ENCODE measurements at places on chromosomes 16 and 17. TPM values are rescaled to one million over a fixed set of nuclear protein-coding genes. Genes with fewer than 3 reads are reported as not detected.

The ARMC7 gene
- total RNA-seq = 6.1 TPM

The C1QL1 gene
- 0.40 TPM for total RNA-seq

The SLC12A4 gene
- total RNA-seq = 22.6 TPM

The RGS11 gene
- 0.37 TPM for total RNA-seq

- H3K36me3 ChIP-seq = no peaks in the 10 kb centered on the region
- no peak overlapping the region for H3K27ac ChIP-seq
- H3K27me3 ChIP-seq = no peaks in the 10 kb centered on the region
- no peak overlapping the region for H3K4me3 ChIP-seq
Measured at GRCh38 chr16:62137996-62138395, 101.8 kb upstream of the CDH8 start.

- H3K36me3 ChIP-seq = no peaks in the 10 kb centered on the region
- no peaks in the 10 kb centered on the region for H3K27me3 ChIP-seq
- H3K27ac ChIP-seq = no peak overlapping the region
- no peak overlapping the region for H3K4me3 ChIP-seq
- no peak for DNase-seq
Measured at GRCh38 chr16:72284042-72284789, 112.3 kb upstream of the PMFBP1 start.

- no peak for DNase-seq
- H3K27me3 ChIP-seq = no peaks in the 10 kb centered on the region
- no peaks in the 10 kb centered on the region for H3K4me1 ChIP-seq
- no peak overlapping the region for H3K27ac ChIP-seq
- no peaks in the 10 kb centered on the region for H3K36me3 ChIP-seq
- H3K4me3 ChIP-seq = no peak overlapping the region
Measured at GRCh38 chr16:58230259-58230658, 32.4 kb upstream of the CSNK2A2 start.

DNA sequence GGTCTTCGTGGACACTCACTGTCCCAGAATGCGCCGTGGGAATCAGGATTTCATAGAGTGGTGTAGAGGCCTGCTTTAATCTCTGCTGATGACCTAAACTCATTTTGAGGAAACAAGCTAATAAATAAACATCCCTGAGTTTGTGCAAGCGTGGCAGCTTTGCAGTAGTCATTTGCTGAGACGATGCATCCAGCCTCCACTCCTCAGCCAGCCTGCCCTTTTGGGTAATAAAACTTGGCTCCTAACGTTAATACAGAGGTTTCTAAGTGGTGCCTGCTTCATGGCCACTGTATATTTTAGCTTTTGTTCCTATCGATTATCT lies 1.3 kb downstream of the DGKE start:
- H3K27me3 ChIP-seq = no peaks in the 10 kb centered on the region
- no peaks in the 10 kb centered on the region for H3K36me3 ChIP-seq
- H3K4me3 ChIP-seq = peak overlapping the region; percentile 64
- H3K27ac ChIP-seq = peak overlapping the region; percentile 44
- H3K4me1 ChIP-seq = no peaks in the 10 kb centered on the region

DNA sequence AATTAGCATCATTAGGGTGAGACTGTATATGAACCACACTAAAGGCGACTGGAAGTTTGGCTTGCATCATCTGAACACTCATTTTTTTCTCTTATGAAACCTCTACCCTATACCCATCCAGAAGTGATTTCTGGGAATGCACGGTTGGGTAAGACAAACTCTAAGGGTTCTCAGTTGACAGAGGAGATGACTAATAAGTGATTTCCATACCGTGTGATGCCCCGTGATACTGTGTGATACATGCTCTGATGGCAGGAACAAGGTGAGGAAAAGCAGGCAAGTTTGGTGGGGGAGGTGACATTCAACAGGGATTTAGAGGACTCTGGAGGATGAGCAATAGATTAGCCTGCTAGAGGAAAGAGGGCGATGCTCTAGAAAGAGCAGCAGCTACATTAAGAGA lies 156.4 kb upstream of the CCL2 start:
- H3K4me1 ChIP-seq = no peaks in the 10 kb centered on the region
- H3K27ac ChIP-seq = no peak overlapping the region
- H3K4me3 ChIP-seq = no peak overlapping the region

DNA sequence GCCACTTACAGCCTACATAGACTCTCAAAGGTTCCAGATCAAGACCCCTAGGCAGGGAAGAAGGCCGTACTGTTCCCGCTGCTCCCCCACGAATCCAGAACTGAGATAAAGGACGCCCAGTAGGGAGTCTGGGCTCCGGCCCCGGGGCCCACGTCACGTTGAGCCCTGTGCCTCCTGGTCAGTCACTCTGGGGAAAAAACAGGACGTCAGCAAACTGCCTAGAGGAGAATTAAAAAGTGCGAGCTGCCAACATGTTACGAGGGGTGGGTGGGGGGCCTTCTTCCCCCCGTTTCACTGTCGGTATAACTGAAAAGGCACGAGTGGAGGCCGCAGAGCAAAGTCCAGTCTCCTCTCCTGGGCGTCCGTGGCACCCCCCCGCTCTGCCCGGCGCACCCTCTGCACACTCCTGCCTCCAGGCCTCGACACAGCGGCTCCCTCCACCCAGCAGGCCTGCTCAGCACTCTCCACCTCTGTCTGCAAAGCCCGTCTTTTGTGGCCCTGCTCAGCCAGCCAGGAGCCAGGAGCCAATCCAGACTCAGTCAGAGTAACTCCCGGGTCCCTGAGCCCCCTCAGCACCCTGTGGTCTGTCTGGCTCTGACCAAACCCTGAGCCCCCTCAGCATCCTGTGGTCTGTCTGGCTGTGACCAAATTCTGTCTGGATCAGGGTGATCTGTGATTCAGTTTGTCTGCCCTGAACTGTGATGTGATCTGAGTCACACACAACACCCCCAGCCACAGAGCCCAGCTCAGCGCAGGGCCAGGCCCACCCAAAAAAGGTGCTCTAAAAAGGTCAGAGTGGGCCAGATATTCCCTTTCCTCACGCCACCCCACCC lies 6.2 kb downstream of the ITGAE start:
- no peaks in the 10 kb centered on the region for H3K27me3 ChIP-seq
- no peak overlapping the region for H3K27ac ChIP-seq
- H3K4me1 ChIP-seq = peaks cover 11% of the 10 kb centered on the region
- no peaks in the 10 kb centered on the region for H3K36me3 ChIP-seq
- no peak overlapping the region for H3K4me3 ChIP-seq

DNA sequence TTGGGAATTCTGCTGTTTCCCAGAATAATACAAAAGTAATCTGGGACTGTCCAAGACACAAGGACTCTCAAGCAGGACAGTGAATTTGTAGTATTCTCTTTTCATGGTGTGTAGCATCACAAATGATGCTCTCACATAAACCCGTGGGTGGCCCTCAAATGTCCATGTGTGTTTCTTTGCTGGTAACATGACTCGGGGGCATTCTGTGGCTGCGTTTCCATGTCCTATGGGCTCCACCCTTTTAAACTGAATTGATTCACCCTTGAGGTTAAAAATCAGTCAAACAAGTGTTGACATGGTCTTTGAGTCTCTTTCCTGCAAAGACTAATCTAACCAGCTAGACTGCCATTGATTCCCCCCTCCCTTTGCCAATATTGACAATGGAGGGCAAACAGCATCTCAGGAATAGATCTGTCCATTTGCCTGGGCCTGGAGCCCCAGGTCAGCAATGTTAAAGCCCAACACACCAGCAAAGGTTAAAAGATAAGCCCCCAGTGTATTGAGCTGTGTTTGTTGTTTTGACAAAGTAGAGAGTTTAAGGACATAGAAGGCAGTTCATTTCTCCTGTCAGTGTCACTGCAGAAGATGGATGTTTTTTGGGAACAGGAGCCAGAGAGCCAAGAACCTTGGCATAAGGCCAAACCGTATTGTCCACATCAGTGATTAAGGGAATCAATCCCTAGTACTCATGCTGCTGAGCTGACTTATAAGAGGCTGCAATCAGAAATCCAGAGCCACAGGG lies 117.1 kb upstream of the COX10 start:
- peaks cover 24% of the 10 kb centered on the region for H3K4me1 ChIP-seq
- H3K4me3 ChIP-seq = no peak overlapping the region
- no peak overlapping the region for H3K27ac ChIP-seq

GRCh38 chr17:51770027-51770759 lies 388.3 kb downstream of the CA10 start:
- no peak overlapping the region for H3K4me3 ChIP-seq
- no peak for DNase-seq
- H3K27me3 ChIP-seq = no peaks in the 10 kb centered on the region
- no peaks in the 10 kb centered on the region for H3K4me1 ChIP-seq

- peak; percentile 82 for DNase-seq
- peak overlapping the region; percentile 26 for H3K27ac ChIP-seq
- H3K4me1 ChIP-seq = no peaks in the 10 kb centered on the region
- H3K36me3 ChIP-seq = no peaks in the 10 kb centered on the region
- no peaks in the 10 kb centered on the region for H3K27me3 ChIP-seq
- peak overlapping the region; percentile 49 for H3K4me3 ChIP-seq
Measured at GRCh38 chr17:58531661-58532554, 17.5 kb upstream of the MTMR4 start.

GRCh38 chr16:2043667-2044451 lies 3.8 kb downstream of the NTHL1 start:
- H3K27me3 ChIP-seq = no peaks in the 10 kb centered on the region
- peak; percentile 46 for DNase-seq
- H3K4me3 ChIP-seq = no peak overlapping the region
- peaks cover 47% of the 10 kb centered on the region for H3K4me1 ChIP-seq
- H3K36me3 ChIP-seq = no peaks in the 10 kb centered on the region

GRCh38 chr16:3696425-3697218 lies 20.7 kb downstream of the TRAP1 start:
- peak overlapping the region; percentile 84 for H3K27ac ChIP-seq
- H3K27me3 ChIP-seq = no peaks in the 10 kb centered on the region
- no peaks in the 10 kb centered on the region for H3K36me3 ChIP-seq
- H3K4me3 ChIP-seq = peak overlapping the region; percentile 42
- no peaks in the 10 kb centered on the region for H3K4me1 ChIP-seq

DNA sequence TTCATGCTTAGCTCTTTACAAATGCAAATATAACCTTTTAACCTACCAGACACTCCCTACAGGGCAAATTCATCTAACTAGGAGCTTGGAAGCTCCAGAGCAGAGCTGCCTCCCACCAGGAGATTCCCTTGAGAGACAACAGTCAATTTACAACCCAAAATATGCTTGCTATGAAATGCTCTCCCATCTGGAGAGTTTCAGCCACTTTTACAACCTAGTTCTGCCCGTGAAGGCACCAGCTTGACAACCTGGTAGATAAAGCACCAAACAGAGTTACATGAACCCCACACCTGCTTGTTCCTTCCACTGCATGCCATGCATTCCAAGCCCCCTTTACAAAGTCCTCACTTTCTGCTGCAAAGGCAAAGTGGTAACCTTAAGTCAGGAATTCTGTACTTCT lies 215.3 kb upstream of the KIF2B start:
- H3K27me3 ChIP-seq = no peaks in the 10 kb centered on the region
- no peak for DNase-seq
- no peaks in the 10 kb centered on the region for H3K4me1 ChIP-seq
- no peaks in the 10 kb centered on the region for H3K36me3 ChIP-seq
- H3K27ac ChIP-seq = no peak overlapping the region

GRCh38 chr17:76048025-76048605 lies 21.0 kb upstream of the EVPL start:
- H3K27me3 ChIP-seq = no peaks in the 10 kb centered on the region
- peaks cover 80% of the 10 kb centered on the region for H3K36me3 ChIP-seq
- H3K4me3 ChIP-seq = no peak overlapping the region
- H3K27ac ChIP-seq = no peak overlapping the region

- no peak for DNase-seq
- H3K27ac ChIP-seq = no peak overlapping the region
- no peaks in the 10 kb centered on the region for H3K27me3 ChIP-seq
- H3K4me3 ChIP-seq = no peak overlapping the region
- H3K4me1 ChIP-seq = no peaks in the 10 kb centered on the region
Measured at GRCh38 chr16:68553186-68553585, 14.1 kb downstream of the ZFP90 start.

DNA sequence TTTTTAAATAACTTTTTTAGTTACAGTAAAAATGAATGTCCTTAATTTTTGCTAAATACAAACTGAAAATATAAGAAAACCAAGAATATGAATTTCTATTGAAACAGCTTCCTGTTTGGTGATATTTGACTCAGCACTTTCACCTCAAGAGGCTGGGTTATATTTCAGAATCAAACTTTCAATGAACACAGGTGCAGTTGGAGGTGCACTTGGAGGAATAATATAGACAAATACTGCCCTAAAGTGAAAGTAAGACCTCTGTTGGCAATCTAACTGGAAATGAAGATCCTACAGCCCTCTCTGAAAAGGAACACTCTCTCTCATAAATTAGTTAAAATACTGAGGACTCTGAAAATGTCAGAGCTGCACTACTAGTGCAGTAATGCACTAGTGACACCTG lies 106.2 kb downstream of the BRIP1 start:
- H3K27ac ChIP-seq = no peak overlapping the region
- H3K36me3 ChIP-seq = no peaks in the 10 kb centered on the region
- H3K4me1 ChIP-seq = no peaks in the 10 kb centered on the region
- H3K4me3 ChIP-seq = no peak overlapping the region
- no peaks in the 10 kb centered on the region for H3K27me3 ChIP-seq

DNA sequence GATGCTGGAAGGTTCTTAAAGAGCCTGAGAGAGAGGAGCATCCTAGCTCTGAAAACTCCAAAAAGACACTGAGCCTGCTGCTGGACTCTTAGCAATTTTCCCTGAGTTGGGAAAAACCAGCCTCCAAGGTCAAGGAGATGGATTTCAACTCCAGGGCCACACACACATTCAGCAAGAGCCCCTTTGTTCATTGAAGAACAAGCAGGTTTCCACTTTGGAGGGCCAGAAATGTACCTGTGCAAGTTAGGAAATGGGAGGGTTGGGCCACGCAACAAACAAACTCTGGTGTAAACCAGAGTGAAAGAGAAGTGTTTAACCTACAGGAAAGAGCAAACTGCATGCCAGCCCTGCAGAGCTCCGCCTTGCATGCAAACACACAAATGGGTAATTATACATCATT lies 264.8 kb upstream of the RPL38 start:
- no peaks in the 10 kb centered on the region for H3K4me1 ChIP-seq
- no peak for DNase-seq
- no peak overlapping the region for H3K27ac ChIP-seq
- no peaks in the 10 kb centered on the region for H3K36me3 ChIP-seq
- H3K27me3 ChIP-seq = no peaks in the 10 kb centered on the region

DNA sequence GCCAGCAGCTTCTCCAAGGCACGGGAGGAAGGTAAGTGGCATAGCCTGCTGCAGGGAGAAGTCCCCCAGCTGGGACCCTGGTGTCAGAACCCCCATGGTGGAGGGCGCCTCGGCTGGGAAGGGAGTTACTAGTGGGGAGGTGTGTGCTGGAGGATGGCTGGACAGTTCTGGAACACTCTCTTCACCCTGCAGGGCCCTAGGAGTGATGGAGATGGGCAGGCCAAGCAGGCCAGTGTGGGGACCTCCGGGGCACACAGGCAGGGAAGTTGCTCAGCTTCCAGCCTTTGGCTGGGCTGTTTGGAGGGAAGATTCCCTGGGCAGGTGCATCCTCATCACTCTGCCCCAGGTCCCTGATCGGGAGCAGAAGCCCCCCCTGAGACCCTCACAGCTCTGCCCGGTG lies 696 bp downstream of the C17orf99 start:
- H3K4me3 ChIP-seq = no peak overlapping the region
- H3K4me1 ChIP-seq = peaks cover 7% of the 10 kb centered on the region
- no peaks in the 10 kb centered on the region for H3K36me3 ChIP-seq

DNA sequence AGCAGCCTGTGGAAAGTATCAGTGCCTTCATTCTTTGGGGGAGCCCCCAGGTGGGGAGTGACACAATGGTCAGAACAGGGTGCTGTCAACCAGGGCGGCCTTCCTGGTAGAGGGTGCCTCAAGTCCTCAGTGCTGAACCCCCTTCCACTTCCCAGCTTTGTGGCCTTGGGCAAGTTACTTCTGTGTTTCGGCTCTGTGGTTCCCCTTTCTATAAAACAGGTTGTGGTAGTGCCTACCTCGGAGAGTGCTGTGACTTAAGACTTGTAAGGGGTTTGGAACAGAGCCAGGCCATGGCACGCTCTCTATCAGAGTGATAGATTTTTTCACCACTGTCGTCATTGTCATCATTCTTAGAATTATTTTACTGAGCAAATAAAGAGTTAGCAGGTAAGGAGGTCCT lies 141.1 kb downstream of the CCDC182 start:
- H3K36me3 ChIP-seq = no peaks in the 10 kb centered on the region
- H3K4me3 ChIP-seq = no peak overlapping the region
- no peak overlapping the region for H3K27ac ChIP-seq

Measured in right lobe of liver (tissue), 6 donors.